ENCODE measurements at places on chromosomes 1 and 21. TPM values are rescaled to one million over a fixed set of nuclear protein-coding genes. Genes with fewer than 3 reads are reported as not detected.

UBE2U gene
- not detected for polyA plus RNA-seq

SLAMF9 gene
- polyA plus RNA-seq: not detected

ANKRD34A gene
- 0.65 TPM for polyA plus RNA-seq

GRCh38 chr1:115811140-115811828, 29.6 kb downstream of the NHLH2 start:
- no peak for DNase-seq

All from left renal pelvis (tissue), 4 donors.